ENCODE measurements at places on chromosomes 13 and 19.

- DNase-seq = no peak
These were observed 28.4 kb downstream of the ANKRD27 start for GRCh38 chr19:32646556-32646955.

- no peak for DNase-seq
These were observed 245.6 kb downstream of the KLF5 start for GRCh38 chr13:73304442-73304841.

DNA sequence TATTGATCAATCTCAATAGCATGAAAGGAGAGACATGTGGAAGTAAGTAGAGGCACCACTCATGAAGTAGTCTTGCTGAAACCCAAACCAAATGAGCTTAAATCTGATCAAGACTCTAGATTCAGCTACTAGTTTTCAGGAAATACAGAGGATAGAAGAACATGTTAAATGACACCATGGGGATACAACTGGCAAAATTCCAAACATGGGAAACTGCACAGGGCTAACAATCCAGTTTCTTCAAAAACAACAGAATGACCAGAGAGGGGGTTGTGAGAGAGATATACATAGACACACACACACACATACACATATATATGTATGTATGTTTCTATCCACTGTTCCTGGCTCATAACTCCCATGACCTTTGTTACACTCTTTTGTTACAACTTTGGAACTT lies 44.8 kb downstream of the MRPL57 start:
- no peak for DNase-seq

- DNase-seq = no peak
These were observed 73.6 kb downstream of the SIPA1L3 start for GRCh38 chr19:37980419-37981170.

- DNase-seq = no peak
These were observed 218.1 kb upstream of the ARGLU1 start for GRCh38 chr13:106786006-106786563.

GRCh38 chr19:45413497-45413896 lies 7.1 kb downstream of the POLR1G start:
- no peak for DNase-seq

DNA sequence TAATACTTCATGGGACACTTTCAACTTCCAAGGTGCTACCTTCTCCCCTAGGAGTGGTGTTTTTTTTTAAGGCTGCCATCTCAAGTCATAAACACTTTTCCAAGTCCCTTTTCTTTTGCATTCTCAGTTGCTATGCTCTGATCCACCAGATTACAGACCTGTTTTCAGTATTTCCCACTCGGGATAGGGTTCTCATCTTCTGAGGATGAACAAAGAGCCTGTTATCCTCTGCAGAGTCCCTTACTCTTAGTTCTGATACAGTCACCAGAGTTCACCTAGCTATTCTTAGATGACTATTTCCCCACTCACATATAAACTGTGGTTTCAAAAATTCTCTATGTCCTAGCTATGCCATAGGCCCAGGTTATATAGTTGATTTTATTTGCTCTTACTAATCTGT lies 15.9 kb downstream of the ZDHHC20 start:
- no peak for DNase-seq

- no peak for DNase-seq
These were observed 22.5 kb upstream of the NDFIP2 start for GRCh38 chr13:79458436-79458835.
